HFFc6 (cell line): ENCODE measurements at places on chromosomes 3 and 15.

DNA sequence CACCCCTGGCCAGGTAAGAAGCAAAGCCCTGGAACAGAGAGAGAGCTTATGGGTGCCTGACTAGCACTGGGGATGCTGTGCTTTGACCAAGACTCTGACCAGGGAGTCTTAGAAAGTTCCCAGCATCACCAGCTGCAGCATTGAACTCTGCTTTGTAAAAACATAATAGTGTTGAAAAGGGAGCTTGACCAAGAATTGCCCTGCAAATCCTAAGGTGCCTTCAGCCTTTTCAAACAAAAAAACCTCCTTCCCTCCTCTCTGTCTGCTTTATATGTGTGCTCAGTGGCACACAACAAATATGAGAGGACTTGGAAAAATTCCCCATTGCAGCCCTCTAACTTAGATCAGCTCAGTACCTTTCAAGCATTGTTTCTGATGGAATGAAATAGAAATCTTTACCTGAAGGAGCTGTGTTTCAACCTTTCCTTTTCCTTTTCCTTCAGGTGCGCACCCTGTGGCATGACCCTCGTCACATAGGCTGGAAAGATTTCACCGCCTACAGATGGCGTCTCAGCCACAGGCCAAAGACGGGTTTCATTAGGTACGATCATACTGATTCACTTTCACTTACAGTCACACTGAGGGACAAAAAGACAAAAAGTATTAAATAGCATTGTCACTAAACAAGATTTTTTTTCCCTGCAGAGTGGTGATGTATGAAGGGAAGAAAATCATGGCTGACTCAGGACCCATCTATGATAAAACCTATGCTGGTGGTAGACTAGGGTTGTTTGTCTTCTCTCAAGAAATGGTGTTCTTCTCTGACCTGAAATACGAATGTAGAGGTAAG is 13.0 kb downstream of the THBS1 start:
- DNase-seq: peak; percentile 48

- DNase-seq: peak; percentile 32
These were observed 577 bp downstream of the ZNF148 start for GRCh38 chr3:125374501-125374995.

- DNase-seq: no peak
These were observed at the start of gene ATP13A5 for GRCh38 chr3:193378706-193379105. TSS of gene ATP13A5 (minus strand) at chr3:193378753. CDS start at chr3:193378725, 28 bp downstream.

- no peak for DNase-seq
These were observed 40.9 kb downstream of the MUC20 start for GRCh38 chr3:195761567-195762248.

DNA sequence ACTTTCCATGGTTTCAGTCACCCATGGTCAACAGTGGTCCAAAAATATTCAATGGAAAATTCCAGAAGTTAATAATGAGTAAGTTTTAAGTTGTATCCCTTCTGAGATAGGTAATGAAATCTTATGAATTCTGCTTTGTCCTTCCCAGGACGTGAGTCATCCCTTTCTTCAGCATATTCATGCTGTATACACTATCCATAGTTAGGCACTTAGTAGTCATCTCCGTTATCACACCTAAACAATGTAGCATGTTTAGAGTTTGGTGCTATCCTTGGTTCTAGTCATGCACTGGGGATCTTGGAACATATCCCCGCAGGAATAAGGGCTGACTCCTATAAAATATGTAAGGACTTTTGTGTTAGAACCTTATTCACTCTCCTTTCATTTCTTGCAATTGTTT is 153.2 kb downstream of the UNC13C start:
- DNase-seq: no peak

- no peak for DNase-seq
These were observed 1.3 kb upstream of the CTNNB1 start for GRCh38 chr3:41198046-41198445.

- peak; percentile 38 for DNase-seq
These were observed 1.0 kb downstream of the SNX1 start for GRCh38 chr15:64096668-64097384.

DNA sequence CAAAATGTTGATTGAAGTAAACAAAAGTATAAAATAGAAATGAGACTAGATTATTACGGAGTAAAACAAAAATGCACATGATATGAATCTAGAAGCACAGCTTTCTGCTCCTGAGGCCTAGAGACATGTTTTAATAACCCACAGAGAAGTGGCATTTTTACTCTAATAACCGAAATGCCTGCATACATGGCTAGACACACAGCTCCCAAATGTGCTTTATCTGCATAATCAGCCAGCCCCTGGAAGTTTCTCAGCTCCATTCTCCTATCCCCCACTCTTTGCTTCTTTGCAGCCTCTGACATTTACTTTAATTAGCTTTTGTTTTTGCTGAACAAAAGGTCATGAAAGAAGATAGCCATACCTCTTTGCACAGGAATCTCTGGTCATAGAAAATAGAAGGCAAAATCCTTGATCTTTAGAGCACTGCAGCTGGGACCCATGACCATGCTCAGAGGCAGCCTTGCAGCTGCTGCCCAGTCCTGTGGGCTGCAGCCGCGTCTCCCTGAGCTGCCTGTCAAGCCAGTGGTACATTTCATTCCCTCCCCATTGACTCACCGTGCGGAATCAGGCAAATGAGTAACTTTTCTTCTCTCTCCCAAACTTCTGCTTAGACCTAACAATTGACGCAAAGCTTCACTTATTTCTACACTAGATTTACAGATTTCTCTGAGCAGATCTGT is at the start of gene VEPH1:
TSS of gene VEPH1 (minus strand) at position 501 of the 680 bp plus-strand sequence. CDS start 8,067 bp downstream, outside the sequence.
- DNase-seq: peak; percentile 35

- DNase-seq: no peak
These were observed 525.8 kb downstream of the SHQ1 start for GRCh38 chr3:72322264-72322976.

- peak; percentile 92 for DNase-seq
These were observed 5.2 kb downstream of the ANXA2 start for GRCh38 chr15:60392601-60392985.

DNA sequence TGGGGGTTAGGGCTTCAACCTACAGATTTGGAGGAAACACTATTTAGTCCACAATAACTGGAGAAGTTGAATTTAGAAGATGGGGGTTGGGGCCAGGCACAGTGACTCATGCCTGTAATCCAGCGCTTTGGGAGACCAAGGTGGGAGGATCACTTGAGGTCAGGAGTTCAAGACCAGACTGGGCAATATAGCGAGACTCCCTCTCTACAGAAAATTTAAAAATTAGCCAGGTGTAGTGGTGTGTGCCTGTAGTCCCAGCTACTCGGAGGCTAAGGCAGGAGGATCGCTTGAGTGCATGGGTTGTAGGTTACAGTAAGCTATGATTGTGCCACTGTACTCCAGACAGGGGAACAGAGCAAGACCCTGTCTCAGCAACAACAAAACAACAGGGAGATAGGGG is 5.0 kb upstream of the DYNLT2B start:
- no peak for DNase-seq

- DNase-seq: peak; percentile 48
These were observed 111.7 kb downstream of the NUP210 start for GRCh38 chr3:13308380-13308801.

DNA sequence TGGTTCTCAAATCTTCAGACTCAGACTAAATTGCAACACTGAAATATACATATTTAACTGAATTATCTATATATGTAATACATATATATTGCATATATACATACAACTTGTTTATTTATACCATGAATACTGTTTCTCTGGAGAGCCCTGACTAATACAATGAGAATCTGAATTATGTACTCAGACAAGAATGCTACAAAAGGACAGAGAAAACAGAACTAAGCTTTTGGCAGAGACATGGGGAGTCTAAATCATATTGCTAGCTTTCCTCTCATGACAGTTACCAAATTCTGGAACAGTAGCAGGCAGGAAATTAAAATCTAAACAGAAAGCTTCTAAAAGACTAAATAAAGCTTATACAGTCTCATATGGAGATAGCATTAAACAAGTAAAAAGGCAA is 142.4 kb upstream of the KCNMB2 start:
- peak; percentile 65 for DNase-seq

DNA sequence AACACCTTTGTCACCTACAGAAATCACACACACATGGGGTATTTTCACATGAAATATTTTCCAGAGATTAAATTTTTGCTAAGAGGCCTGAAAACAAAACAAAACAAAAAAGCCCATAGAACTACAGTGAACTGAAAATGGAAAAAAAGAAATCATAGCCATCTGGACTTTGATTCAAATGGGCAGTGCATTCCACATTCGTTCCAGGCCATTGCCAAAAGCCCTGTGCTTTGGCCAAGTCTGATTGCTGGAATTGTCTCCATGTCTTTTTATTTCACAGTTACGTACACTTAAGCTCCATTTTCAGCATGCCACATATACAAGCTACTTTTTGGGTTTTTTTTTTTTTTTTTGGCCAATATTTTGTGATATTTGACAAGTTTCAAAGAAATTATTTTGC is 47.1 kb downstream of the TFG start:
- no peak for DNase-seq

DNA sequence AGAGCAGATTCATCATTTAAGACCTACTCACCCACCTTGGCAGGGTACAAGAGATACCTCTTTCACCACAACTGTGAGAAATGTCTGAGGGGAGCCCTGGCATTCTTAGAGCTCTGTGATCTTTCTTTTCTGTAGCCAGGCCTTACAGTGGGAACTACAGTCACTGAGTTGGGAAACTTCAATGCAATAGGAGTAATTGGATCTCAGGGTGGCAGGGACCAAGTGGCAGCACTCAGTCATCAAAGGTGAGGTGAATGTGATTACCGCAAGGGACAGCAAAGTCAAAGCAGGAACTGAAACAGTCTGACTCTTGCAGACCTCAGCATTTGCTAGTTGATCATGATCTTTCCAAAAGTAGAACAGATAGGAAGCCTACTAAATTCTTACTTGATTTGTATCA is 7.2 kb upstream of the MCF2L2 start:
- no peak for DNase-seq

- no peak for DNase-seq
These were observed 31.1 kb upstream of the ANXA2 start for GRCh38 chr15:60428935-60429334.

DNA sequence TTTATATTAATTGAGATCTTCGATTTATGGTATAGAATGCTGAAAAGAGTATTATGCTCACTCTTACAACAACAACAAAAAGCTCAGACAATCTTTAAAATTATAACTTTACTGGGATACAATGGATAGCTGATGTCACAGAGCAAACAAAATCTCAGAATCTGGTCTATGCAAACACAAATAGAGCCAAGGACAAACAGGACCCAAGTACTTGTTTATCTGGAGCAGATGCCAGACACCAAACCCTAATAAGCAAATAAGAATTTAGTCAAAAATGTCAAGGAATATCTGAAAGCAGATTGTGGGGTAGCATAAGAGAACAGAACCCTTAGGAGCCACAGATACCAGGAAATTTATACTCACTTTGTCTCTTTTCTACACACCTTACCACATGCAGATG is 302.2 kb downstream of the CGGBP1 start:
- DNase-seq: no peak

- peak; percentile 82 for DNase-seq
These were observed 5.2 kb downstream of the TBC1D2B start for GRCh38 chr15:78072080-78072892.

DNA sequence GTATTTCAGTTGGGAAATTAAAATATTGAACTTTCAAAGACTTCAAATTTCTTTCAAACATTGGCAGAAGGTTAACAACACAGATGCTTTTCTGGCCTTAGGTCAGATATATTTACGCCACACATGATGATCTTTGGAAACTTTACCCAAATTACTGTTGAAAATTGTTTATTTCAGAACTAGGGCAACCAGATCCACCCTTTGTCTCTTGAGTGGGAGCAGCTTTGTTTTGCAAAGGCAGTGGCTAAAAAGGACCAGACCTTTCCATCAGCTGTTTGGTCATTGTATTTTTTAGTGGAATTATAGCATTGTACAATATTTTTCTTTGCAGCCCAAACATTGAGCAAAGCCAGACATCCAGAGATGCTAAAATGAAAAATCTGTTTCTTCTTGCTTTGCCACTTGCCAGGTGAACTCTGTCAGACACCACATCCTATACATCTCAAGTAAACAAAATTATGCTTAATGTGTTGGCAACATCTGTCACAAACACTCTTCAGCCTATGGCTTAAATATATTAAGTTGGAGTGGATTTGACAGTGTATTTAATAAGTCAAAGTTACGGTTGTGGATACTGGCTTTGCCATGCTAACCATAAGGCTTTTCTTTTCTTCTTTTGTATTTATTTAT is 651.9 kb downstream of the RBMS3 start:
- DNase-seq: no peak

DNA sequence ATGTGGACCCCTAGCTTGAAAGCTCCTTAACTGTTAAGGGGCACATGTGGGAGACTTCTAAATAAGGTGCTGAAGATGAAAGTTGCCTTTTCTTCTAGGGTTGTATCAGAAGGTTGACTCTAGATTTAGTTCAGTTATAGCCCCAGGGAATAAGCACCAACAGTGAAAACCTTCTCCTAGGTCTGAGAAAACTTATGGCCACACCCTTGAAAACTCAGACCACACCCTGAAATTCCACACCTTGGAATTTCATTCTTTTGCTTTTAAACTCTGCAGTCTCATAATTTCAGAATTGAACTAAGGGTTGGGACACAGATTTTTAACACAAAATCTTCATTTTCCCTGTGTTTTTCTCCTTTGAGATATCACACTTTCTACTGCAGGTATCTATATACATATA is 355.8 kb upstream of the IL12A start:
- DNase-seq: no peak
